ENCODE measurements at places on chromosomes 12 and 14.

DNA sequence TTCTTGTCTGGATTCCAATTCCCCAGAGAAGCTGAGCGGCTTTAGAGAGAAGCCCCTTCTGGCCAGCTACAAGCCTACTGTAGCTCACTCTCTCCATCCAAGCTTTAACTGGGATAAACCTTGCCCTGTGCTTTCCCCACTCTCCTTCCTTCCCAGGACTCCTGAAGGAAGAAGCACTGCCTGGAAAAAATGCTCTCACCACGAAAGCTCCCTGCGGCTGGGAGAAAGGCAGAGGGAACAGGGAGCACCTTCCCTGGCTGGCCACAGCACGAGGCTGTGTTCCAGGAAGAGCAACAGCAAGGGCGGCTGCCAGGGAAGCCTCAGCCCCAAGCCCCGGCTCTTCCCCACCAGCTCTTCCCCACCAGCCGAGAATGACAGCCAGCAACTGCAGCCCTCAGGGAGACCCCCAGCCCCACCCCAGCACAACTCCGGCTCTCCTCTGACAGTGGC, 40.8 kb upstream of the PNMA1 start:
- H3K36me3 ChIP-seq, result peaks cover 33% of the 10 kb centered on the region
- H3K4me1 ChIP-seq, result peaks cover 86% of the 10 kb centered on the region
- peak overlapping the region; percentile 91 for H3K4me3 ChIP-seq

GRCh38 chr14:76894308-76894707, 68.1 kb downstream of the LRRC74A start:
- no peaks in the 10 kb centered on the region for H3K4me1 ChIP-seq
- no peaks in the 10 kb centered on the region for H3K27me3 ChIP-seq
- no peak overlapping the region for H3K27ac ChIP-seq
- no peak overlapping the region for H3K4me3 ChIP-seq

DNA sequence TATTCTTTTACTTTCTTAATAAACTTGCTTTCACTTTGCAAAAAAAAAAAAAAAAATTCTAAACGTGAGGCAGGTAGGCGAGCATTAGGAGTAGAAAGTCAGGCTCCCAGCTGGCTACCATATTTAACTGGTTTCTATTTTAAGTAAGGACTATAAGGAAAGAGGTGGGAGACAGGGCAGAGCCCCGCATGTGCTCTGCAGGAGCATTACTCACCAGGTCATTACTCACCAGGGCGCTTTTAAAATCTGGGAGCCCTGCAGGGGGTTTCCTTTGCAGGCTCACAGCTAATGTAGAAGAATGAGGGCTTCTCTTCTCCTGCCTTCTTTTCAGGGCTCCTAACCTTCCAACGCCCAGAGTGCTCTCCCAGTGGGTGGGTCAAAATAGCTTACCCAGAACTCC, 14.0 kb upstream of the DPF3 start:
- DNase-seq, result no peak
- no peak overlapping the region for H3K27ac ChIP-seq
- no peak overlapping the region for H3K4me3 ChIP-seq
- H3K4me1 ChIP-seq, result peaks cover 8% of the 10 kb centered on the region
- H3K36me3 ChIP-seq, result no peaks in the 10 kb centered on the region
- H3K27me3 ChIP-seq, result peaks cover 9% of the 10 kb centered on the region

DNA sequence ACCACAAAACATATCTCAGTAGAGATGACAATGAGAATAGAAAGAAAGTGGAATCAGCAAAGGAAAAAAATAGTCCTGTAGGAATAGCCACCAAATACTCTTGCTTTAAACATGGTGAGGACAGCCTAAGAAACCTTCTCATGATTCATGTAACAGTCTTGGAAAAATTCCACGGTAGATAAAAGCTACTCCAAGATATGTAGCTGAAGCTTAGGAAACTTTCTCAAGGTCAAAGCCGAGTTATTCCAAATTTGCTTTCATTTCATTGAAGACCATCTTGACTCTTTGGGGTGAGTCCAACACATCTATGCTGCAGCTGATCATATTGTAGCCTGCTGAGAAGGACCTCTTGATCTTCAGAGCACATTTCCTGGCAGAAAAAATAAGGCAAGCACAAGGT, 157.6 kb downstream of the PAH start:
- H3K36me3 ChIP-seq, result no peaks in the 10 kb centered on the region
- H3K27ac ChIP-seq, result no peak overlapping the region
- H3K27me3 ChIP-seq, result peaks cover 4% of the 10 kb centered on the region
- H3K4me1 ChIP-seq, result no peaks in the 10 kb centered on the region
- H3K4me3 ChIP-seq, result no peak overlapping the region
- no peak for DNase-seq

GRCh38 chr12:103596981-103597380, 9.9 kb downstream of the STAB2 start:
- peaks cover 9% of the 10 kb centered on the region for H3K27me3 ChIP-seq
- H3K27ac ChIP-seq, result no peak overlapping the region
- no peak for DNase-seq
- no peak overlapping the region for H3K4me3 ChIP-seq

All from activated naive CD8-positive, alpha-beta T cell treated with anti-CD3 and anti-CD28 coated beads, Interleukin-2, amount 50 U/mL, for 24 hours (primary cell).